KG1 (cell line): ENCODE measurements at places on chromosomes 7 and 10.

DNA sequence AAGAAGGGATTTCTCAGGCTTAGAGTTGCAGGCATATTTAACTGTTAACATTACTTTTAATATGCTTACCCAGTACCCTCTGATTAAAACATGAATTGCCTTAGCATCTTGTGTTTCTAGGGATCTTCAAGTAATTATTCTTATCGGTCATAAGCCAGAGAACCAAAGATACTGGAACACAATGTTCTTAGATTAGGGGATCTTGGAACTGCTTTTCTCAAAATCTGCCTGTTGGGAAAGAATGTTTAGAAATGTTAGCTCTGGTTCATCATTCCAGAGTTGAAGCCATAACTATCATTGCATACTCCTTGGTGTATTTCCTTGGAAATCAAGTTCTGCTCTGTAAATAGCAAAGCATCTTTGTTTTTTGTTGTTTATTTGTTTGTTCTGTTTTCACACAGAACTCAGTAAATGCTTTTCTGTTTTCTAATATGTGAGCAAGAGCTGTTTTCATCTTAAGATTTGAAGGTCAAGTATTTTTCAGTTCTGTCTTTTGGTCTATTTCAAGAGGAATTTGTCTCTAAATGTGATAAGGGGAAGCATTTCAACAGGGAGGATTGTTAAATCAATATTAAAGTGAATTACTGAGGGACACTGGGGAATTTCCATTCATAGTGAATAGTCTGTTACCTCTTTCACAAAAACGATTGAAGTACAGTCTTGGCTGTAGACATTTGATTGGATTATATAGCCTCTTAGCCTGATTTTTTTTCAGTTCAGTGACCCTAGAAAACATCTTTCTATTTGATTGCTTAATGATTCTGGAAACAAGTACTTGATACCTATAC is 103.2 kb upstream of the CYP26C1 start:
- DNase-seq = no peak

GRCh38 chr7:74134117-74134620 is 40.0 kb upstream of the EIF4H start:
- no peak for DNase-seq

DNA sequence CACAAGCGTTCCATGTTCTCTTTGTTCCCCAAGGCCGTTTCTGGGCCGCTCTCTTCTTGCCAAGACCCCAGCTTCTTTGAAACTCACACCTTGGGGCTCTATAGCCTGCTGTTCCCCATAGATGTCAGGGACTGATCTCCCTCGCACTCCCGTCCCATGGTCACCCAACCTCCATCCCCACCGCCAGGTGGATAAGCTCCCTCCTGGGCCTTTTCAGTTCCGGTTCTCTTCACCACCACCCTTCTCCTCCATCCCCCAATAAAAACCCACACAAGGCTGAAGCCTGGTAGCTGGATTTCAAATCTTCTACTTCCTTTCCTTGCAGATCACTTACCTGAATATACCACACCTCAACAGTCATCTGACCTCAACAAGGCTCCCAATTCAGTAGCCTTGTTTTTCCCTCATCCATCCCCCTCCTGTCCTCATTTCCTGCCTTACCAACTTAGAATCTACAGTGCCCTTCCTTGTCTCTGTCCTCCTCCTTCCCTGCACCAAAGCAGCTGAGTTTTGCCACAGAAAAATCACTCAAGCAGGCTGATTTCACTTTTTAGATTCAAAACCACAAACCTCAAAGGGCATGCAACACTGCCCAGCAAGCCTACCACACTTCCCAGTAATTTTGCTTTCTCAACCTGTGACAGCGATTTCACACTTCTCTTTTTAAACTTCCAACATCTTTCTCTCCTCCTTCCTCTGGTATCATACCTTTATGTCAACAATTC is 7.7 kb downstream of the SLC37A3 start:
- DNase-seq = no peak

DNA sequence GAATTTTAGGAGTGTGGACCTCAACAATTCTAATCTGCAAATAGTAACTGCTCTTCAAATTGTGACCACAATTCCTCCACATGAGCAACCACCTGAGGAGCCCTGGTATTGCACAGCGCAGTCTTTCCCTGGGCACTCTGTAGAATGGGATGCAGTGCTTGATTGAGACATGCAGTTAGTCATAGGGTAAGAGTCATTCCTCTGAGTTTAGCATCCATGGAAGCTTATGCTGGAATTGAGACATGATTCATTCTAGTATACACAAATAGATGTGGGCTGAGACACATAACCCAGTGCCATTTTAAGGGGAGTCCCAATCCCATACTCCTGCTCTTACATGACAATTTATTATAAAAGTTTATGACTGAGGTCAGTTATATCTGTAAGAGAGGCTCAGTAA is 582.3 kb upstream of the CNTNAP2 start:
- DNase-seq = no peak

DNA sequence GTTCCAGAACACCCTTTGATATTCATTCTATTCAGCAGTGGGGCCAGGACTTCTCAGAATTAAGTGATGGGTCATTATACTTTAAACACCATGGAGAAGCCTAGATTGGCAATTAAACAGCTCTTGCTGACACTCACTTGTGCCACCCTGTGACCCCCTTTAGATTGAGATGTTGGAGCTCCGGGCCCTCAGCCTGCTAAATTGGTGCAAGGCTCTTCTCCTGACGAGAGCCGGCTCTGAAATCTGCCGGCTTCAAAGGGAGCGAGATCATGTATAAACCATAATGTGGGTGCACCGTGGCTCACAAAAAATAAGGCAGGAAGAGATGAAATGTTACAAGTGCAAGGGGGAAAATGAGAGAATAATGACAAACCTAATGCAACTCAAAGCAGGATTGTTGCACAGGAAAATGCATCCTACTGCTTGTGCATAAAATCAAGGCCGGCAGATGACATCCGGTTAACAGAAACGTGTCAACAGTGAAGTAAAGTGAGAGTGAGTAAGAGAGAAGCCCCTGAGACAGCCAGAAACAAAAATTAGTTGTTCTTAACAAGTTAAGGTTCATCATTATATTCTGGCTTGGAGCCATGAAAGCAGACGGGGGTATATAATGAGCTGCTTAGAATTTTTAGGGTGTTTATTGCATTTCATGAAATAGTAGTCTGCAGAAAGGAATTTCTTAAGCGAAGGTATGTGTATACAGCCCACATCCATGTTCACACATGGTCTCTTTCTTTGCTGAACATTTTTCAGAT is 198.2 kb downstream of the TCF7L2 start:
- DNase-seq = no peak

DNA sequence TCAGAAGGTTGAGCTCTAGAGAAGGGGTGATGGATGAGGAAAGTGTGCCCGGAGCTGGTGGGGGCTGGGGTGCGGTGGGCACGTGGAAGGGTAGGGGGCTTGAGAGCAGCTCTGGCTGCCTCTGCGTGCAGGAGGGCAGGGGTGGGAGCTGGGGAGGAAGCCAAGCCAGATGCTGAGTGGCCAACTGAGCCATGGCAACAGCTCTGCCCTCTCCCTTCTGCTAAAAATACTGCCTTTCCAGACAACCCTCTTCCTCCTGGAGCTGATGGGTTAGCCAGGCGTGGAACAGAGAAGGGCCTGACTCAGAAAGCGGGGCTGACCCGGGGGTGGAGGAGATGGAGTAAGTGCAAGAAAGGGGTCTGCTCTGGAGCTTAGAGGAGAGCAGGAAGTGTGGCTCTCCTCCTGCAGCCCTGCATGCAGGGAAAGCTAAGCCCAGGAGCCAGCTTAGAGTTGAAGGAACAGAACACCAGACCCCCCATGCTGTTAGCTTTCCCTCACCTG is 114.6 kb upstream of the AGK start:
- no peak for DNase-seq

GRCh38 chr7:103540338-103540737 is 94.3 kb upstream of the SLC26A5 start:
- no peak for DNase-seq

DNA sequence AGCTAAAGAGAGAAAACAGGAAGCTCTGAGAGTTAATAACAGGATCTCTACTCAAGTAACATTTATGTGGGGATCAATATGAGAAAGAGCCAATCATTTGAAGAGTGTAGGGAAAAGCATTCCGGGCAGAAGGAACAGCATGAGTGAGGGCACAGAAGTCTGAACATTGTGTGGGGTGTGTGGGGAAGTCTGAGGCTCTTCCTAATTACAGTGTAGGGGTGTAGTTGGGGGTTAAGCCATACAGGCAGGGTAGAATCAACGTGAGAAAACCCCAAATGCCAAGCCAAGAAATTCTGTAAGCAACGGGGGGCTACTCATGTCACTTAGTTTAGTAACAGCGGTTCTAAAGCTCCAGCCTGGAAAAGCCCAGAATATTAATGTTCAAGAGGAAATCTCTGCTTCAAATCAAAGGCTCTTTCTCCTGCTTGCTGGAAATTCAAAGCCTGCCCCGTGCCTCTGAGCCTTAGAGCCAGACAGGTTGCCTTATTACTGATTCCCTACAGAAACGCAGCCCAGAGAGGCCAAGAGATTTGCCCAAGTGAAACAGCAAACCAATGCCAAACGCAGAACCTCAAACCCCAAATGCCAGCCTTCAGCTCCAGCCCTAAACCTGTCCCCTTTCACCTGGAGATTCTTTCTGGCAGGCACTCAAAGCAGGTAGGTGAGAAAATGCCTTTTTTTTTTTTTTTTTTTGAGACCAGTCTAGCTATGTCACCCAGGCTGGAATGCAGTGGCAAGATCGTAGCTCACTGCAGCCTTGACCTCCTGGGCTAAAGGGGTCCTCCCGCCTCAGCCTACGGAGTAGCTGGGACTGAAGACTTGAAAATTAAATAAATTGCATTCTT is 36.1 kb downstream of the DNAJB12 start:
- no peak for DNase-seq

DNA sequence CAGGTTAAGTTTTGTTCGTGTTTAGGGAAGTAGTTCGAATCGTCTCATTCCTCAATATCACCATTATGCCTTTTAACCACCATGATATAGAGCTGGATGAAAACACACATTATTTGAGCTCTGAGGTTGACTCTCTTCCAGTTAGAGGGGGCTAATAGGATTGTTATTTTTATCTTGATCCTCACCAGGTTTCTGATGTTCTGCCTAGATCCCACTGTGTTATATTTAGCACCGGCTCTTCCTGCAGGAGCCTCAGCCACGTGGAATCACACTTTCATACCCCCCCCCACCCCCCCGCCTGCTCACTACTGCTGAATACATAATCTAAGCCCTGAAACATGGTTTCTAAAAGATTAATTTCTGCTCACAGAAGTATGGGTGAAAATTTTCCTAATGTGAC is 88.3 kb downstream of the NRCAM start:
- DNase-seq = no peak

GRCh38 chr7:7183061-7183837 is 905 bp downstream of the C1GALT1 start:
- no peak for DNase-seq

GRCh38 chr7:22895140-22895827 is 72.6 kb upstream of the TOMM7 start:
- no peak for DNase-seq

DNA sequence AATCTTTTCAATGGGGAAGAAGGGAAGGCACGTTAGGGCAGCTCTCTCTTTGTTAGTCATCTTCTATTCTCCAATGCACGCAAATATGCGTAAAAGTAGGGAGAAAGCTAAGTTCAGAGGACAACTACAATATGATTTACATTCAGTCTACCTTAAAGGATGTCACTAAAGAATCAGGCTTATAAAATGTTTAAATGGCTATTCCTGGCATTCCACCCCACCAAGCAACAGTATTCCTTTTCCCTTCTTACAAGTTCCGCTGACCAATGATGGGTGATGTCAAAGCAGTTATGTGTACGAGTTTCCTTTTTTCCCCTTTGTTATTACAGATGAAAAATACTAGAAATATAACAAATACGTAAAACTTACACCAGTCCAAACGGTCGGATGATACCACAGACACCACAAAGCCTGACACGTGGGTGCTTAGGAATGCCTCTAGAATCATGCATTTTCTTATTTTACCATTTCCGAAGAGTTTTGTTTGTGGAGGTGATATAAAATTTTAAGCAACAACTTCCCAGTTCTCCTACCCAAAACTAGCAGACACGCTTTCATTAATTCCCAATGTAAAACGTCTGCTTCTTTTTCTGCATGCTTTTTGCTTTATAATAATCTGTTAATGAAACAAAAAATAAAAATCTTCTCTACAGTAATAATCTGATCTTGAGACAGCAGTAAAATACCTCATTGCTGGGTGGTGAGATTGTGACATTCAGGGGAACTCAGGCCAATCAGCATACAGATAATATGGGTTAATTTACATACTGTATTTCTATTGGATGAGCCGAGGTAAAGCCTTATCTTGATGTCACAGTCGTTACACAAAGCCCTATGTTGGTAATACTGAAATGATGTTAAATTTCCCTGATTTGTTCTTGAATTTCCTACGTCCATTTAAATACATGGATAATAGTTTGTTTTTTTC is 708 bp upstream of the GPR85 start:
- DNase-seq = no peak

DNA sequence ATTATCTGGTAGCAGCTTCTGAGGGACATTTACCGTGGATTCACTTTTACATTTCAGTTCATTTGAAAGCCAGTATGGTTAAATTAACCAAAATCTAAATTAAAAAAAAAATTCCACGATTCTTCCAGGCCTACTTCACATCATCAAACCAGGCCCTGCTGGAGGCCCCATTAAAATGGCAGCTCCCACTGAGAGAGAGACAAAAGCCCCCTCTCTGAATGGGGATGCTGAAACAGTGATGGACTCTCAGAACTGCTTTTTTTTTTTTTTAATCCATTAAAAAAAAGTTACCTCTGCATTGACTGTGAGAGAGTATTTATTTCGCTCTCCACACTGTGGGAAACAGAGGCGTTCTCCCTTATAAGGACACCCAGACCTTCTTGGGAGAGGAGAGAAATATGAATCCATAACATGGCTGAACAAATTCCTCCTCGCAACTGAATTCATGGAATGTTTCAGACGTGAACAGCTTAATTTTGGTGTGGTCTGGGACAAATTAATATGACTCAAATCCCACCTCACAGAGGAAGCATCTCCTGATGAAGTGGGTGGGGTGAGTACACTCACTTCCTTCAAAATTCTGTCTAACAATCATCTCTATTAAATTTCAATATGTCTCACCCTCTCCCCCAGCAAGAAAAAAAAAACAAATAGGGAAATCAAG is 73.5 kb downstream of the SAMD9 start:
- DNase-seq = no peak

DNA sequence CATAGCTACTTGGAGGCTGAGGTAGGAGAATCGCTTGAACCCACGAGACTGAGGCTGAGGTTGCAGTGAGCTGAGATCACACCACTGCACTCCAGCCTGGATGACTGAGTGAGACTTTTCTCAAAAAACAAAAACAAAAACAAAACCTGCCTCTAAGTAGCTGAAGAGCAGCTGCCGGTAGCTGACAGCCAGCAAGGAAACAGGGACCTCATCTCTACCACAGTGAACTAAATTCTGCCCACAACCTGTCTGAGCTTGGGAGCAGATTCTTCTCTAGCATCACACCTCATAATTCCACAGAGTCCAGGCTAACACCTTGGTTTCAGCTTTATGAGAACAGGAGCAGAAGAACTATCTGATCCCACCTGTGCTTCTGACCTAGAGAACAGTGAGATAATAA is 246.2 kb downstream of the KCND2 start:
- no peak for DNase-seq

DNA sequence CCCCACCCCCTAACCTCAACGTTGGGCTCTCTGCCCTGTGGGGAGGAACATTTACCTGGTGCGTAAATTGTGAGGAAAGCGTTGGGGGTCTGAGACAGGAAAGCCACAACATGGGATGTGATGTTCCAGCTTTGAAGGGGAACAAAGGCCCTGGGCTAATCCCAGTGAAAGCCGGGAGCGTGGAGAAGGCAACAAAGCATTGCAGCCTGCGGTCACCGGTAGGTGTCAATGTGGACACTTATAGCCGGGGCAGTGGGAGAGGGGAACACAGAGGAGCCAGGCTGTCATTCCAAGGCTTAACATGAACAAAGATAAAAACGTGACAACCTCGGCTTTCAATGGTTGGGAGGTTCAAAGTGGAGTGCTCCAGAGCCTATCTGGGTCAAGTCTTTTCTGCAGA is 12.7 kb downstream of the PTF1A start:
- DNase-seq = no peak
